Cardiac septum (tissue), 1 donor: ENCODE measurements at places on chromosomes 6 and 20.

- no peak for DNase-seq
Measured at GRCh38 chr6:136036071-136036380, 184.5 kb downstream of the PDE7B start.

DNA sequence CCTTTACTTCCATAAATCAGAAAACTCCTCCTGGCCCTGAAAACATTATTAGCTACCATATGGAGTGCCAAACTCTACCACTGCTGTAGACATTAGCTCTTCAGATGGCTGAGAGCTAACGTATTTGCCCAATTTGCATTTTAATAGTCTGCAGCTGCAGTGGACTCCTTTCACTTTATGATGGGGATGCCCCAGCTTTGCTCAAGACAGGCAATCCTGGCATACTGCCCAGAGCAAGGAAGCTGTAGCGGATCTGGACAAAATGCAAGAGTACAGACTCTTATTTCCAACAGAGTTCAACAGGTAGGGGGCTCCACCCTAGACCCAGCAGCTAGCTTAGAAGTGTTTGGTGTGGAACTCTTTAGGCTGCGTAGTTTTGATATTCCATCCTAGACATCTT, 246.7 kb downstream of the FOXC1 start:
- no peak for DNase-seq

DNA sequence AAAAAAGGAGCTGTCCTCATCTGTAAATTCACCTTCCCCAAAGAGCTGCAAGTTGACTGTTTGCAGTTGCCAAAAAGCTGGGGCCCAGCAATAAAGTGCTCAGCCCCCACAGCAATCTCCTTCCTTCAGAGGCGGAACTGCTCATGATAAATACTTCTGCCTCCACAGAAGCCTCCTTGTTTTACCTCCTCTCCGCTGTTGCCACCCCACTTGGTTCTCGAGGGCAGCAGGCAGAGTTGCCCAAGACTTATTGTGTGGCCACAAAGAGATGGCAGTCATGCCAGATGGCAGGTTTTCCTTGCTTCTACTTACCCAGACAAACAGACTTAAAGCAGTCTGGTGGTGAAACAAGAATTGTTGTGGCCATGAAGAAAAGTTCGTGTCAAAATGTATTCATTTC, 66.3 kb downstream of the SLX4IP start:
- no peak for DNase-seq

GRCh38 chr6:42450477-42451332, 1.0 kb downstream of the TRERF1 start:
- no peak for DNase-seq

DNA sequence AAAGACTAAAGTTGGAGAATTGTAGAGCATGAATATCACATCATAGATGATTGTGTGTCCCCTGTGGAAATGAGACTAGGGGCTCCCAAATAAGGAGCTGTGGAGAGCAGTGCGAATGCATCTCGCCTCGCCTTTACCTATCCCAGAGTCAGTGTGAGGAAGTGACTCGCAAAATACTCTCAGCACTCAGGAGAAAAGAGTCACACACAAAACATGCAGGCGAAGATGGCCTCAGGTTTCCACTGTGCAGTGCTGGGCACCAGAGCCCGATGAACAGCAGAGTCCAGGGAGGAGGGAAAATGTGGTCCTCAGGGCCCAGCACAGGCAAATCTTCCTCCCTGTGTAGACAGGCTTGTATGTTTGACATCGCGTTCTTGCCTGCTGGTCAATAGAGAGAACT, 126.5 kb upstream of the AFDN start:
- no peak for DNase-seq

DNA sequence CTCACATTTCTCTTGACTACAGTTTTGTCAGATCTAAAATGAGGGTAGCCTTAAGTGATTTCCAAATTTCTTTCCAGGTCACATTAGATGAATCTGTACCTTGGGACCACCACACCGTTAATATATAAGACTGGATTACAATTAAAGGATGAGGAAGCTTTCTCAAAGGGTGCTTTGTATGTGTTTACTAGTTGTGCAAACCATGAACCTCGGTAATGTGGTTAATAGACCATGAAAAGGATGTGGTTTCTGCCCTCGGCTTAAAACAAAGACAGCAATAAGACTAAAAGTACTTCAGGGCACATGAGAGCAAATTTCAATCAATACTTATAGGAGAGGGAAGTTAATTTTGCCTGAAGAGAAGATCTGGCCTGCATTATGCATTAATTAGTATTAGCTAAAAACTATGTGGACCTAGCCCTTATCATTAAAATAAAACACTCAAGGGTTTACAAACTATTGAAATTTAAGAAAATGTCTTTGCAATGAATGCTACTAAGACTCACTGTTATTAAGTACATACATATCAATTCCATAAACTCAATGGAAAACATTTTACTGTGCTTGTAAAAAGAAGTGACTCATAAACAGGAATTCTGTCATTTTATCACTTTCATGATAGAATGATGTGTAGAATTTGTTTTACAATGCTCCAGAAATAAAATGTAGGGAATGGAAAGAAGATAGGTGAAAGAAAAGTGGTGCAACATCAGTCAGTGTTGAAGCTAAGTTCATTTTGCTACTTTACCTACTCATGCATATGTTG, 936 bp upstream of the TMX4 start:
- no peak for DNase-seq

- DNase-seq: no peak
Measured at GRCh38 chr20:5024982-5025381, 23.7 kb upstream of the SLC23A2 start.

DNA sequence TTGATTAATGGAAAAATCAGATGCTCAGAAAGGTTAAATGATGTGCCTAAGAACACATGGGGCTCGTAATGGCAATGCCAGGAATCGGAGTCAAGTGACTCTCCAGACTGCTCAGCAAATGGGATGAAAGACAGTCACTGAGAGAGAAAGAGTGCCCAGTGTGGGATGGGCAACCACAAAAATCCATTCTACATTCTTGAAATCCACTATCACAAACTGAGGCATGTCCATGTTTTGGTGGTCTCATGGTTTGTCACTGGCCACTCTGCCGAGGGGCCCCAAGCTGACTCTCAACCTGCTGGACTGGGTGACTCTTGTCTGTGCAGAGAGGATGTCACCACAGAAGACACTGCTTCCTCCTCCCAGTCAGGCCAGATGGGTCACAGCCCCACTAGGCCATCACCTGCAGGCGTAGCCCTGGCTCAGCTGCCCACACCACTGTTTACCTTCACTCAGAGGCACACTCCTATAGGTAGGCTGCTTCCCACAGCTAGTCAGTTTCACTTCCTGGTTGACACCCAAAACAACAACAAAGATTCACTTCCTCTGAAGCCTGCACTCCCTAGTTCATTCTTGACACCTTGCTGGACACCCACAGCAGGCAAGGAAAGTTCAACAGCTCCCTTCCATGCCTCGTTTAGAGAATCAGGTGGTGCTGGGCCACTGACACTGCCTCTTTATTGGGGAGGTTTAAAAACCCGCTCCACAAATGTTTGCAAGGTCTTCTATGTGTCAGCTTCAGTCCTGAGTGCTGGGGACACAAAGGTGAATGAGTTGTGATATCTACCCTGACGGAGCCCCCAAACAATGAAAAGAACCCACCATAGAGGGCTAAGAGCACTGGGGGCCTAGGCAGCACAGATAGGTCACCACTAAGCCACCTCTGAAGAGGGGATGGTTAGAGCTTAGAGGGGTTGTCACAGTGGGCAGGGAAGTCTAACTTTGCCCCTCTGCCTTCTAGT, 21.7 kb downstream of the MAP1LC3A start:
- no peak for DNase-seq

DNA sequence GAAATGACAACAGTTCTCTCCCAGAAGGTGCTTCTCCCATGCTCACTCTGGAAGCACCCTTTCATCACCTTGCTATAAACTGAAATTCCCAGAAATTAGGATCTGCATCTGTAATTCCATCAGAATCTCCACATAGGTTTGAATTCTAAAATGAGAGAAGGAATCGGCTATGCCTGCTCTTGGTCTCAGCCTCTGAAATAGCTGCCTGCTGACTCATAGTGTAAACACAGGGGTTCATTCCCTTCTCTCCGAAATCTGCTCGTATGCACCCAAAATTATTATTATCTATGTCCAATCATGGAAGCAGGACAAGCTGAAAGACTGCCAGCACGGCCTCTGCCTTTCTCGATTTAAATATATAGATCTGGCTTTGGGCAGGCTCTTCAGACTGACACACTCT, 74.6 kb upstream of the TAB2 start:
- no peak for DNase-seq

DNA sequence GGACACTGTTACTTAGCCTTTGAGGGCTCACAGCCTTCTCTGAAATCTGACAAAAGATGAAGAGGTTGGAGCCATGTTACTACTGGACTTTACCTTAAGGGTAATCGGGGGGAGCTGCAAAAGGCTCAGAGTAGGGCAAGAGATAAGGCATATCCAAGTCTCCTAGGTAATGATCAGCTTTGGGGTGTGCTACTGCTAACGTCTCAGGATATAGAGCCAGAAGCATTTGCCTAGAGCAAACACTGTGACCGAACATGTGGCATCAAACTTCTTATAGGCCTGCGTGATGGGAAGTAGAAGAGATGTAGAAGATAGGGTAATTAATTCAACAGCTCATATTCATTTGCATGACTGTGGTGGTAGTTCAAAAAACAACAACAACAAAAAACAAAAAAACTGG, 11.1 kb downstream of the UBE2V1 start:
- no peak for DNase-seq

- DNase-seq: no peak
Measured at GRCh38 chr20:21136015-21136732, 10.3 kb downstream of the KIZ start.

DNA sequence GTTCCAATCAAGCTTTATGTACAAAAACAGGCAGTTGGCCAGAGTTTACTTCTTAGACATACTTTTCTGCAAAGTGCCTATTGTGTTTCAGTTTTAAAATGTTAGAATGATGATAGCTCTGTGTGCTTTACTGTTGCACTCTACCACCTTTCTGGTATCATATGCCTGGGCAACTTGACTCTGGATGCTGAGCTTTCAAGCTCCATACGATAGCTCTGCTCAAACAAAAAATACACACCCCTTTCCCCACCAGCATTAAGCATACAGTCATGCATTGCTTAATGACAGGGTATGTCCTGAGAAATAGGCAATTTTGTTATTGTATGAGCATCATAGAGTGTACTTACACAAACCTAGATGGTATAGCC, 123.1 kb downstream of the RCAN2 start:
- DNase-seq: no peak

- no peak for DNase-seq
Measured at GRCh38 chr6:166670894-166671293, 43.8 kb upstream of the RPS6KA2 start.

DNA sequence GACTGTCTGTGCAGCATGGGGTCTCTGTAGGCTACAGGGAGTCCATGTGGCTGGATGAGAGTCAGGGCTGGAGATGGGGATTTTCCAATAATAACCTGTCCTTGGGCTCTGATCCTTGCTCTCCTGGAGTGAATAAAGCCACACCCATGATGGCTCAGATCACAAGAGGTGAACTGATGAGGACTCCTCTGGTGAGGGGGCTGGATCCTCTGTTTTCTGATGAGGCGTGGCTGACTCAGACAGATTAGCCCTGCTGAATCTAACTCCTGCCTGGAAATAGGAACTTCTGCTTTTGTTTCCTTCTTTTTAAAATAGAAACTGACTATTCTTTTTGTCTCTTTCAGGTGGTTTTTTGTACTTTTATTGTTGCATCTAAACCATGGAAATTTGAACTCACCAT, 27.0 kb downstream of the CST9L start:
- DNase-seq: no peak

- DNase-seq: no peak
Measured at GRCh38 chr6:150881911-150882481, 16.5 kb downstream of the MTHFD1L start.

- no peak for DNase-seq
Measured at GRCh38 chr20:41627001-41627495, 8.9 kb upstream of the CHD6 start.

DNA sequence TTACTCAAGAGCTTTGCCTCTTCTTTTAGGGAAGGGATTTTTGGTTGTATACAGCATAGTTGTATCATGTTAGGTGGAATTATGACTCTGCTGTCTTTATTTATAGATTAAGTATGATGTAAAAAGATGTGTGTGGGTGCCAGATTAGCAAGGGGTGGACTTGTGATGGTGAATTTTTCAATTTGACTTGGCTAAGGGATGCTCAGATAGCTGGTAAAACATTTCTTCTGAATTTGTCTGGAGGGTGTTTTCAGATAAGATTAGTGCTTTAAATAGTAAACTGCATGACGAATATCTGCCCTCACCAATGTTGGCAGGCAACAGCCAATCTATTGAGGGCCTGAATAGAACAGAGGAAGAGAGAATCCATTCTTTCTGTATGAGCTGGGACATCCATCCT, 173.3 kb upstream of the TNFAIP3 start:
- DNase-seq: no peak

GRCh38 chr6:158653577-158654354, 3.9 kb downstream of the SYTL3 start:
- peak; percentile 78 for DNase-seq

- DNase-seq: no peak
Measured at GRCh38 chr6:42784717-42785498, 3.1 kb downstream of the BICRAL start.

GRCh38 chr6:17865243-17865642, 122.2 kb downstream of the KIF13A start:
- no peak for DNase-seq

DNA sequence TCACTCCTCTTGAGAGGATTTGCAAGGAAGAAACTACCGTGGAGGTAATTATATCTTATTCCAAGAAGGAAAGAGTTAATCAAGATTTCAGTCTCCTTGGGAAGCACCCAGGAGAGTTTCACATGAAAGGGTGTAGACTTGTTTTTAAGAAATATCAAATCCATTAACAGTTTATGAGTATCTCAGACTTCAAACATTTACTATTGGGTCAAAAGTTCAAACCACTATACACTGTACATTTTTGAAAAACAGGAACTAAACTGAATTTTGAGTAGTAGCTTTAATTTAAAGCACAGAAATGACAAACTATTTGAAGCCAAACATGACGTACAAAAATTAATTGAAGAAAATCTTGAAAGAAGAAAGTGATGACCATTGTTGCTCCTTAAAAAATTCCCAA, 164.0 kb downstream of the FOXC1 start:
- no peak for DNase-seq

DNA sequence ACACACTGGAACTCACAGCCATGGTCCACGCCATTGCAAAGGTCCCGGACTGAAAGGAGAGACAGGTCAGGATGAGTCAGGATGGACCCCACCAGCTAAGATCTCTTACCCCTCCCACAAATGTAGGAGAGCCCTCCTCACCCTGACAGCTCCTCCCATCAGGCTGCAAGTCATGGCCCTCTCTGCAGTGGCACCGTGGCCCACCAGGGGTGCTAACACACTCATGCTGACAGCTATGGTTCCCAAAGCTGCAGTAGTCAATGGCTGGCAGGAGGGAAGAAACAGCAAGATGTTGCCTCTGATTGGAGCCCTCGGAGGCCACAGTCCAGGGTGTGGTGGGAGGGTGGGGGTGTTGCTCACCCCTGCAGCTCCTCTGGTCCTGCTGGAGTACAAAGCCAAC, 5.7 kb upstream of the RBPJL start:
- DNase-seq: no peak

DNA sequence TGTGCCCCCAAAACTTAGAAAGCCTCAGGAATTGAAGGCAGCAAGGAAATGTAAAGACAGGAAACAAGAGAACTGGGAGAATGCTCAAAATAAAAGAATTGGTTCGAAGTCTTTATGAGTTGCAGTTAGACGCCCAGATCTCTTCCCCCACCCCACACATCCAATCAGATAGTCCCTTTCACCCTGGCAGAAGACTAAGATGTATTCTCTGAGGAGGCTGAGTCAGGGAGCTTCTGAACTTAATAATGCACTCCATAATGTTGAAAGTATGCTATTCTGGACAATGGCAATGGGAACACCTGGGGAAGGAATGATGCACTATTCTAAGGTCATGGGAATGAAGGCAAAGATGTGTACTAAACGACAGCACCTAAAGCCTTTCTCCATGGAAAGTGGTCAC, 173.6 kb downstream of the MTFR2 start:
- no peak for DNase-seq
